ENCODE measurements at places on chromosomes 7 and 10. TPM values are rescaled to one million over a fixed set of nuclear protein-coding genes. Genes with fewer than 3 reads are reported as not detected.

Gene TRIM74
- total RNA-seq, result 2.1 TPM

Gene UTF1
- not detected for total RNA-seq

Gene GATAD1
- total RNA-seq, result 51.0 TPM

Gene TDRD1
- not detected for total RNA-seq

- DNase-seq, result no peak
Measured at GRCh38 chr7:105637755-105638154, 56.5 kb upstream of the EFCAB10 start.

- no peak for DNase-seq
Measured at GRCh38 chr10:59096631-59097030, 79.8 kb upstream of the PHYHIPL start.

GRCh38 chr7:17822547-17823173, 117.6 kb downstream of the SNX13 start:
- no peak for DNase-seq

GRCh38 chr7:47085491-47086275, 496.2 kb downstream of the TNS3 start:
- DNase-seq, result no peak
